Fibroblast of villous mesenchyme (primary cell): ENCODE measurements at places on chromosomes 11 and 22. TPM values are rescaled to one million over a fixed set of nuclear protein-coding genes. Genes with fewer than 3 reads are reported as not detected.
A peak's percentile ranks its signal among the peaks of the same experiment; 100 is the strongest.

MS4A6A gene
- total RNA-seq = not detected in 2 replicates

FAM227A gene
- total RNA-seq = 1.3 and 1.9 TPM in 2 replicates

TUB gene
- total RNA-seq = 1.9 and 5.2 TPM in 2 replicates

KCNQ1OT1 gene
- 6.0 and 6.1 TPM in 2 replicates for total RNA-seq

DNA sequence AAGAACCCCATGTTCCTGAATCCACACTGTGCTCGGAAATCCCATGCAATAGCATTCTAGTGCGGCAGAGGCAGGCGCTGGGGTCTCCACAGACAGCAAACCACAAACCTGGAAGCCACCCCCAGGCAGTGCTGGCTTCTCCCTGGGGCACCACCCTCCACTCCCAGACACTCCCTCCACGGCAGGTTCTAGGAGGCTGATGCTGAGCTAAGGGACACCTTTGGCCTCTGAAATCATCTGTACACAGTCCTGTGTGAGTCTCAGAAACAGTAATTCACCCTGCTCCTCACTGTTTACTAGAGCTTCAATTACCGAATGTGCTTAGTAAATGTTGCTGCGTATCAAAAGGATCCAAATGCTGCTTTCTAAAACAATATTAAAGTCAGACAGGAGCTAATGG, 129.3 kb downstream of the EFCAB6 start:
- no peak for DNase-seq

- DNase-seq = no peak
Measured at GRCh38 chr11:117441146-117441975, 113.7 kb downstream of the CEP164 start.

GRCh38 chr11:62472063-62472884, 53.4 kb downstream of the SCGB1A1 start:
- DNase-seq = peak; percentile 84

DNA sequence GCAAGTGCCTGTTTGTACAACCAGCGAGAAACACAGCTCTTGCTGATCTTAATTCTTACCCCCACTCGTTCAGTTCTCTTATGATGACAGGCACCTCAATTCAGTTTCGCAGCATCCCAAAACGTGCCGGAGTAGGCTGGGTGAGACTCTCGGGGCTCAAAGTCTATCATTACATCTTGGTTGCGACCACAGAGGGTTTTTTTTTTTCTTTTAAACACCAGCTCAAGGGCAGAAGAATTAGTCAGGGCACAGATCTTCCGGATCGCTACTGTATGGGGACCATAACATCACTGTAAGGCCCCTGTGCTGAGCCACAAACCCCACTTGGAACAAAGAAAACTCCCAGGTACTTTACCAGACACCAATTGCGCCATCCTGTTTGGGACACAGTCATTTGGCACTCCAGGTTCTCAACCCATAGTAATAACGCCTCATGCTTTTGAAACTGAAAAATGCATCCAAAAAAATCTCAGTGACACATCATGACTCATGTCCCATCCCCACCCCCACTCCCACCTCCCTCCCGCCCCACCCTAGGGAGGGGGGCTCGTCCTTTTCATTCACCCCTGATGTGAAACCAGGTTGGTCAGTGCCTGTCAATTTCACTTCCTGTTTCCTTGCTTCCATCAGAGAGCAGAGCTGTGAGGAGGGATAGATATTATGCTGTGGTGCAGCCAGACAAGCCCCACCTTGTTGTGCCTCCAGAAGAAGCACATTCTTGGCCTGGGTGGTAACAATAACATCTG, 41.0 kb upstream of the CD5 start:
- DNase-seq = no peak

DNA sequence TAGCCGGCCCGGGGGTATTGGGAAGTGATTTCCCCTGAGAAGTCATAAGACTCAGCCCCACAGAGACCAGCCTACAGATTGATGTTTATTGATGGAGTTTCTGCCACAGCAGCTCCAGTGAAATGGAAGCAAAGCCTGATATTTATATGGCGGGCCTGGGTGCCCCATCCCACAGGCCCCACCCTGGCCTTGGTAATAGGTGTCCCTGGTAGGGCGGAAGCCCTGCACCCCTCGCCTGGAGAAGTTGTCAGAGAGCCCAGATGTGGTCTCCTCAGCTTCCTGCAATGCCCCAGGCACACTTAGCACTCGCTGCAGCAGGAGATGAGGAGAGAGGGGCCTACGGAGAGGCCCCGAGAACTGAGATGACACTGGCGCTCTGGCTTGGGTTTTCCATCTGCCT, 107.4 kb downstream of the MORC2 start:
- DNase-seq = no peak

DNA sequence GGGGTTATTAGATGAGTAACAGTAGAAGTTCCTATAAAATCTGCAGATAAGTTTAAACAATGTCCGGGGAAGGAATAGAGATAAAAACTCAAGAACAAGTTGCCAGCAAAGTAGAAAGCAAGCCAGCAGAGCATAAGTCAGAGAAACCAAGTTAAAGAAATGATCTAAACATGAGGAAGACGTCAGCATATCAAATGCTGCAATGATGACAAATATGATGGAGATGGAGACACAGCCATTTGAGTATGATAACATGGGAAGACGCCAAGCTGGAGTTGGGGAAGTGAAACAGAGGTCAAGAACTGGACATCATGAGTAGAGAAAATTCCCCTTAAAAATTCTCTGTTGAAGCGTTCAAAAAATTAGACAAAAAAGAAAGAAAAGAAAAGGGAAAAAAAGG, 571.5 kb downstream of the CNTN5 start:
- peak; percentile 2 for DNase-seq

GRCh38 chr11:66546368-66546965, at the start of gene ACTN3:
Gene ACTN3, plus strand, starts transcription at chr11:66546903. Its CDS starts 35 bp downstream, at chr11:66546938.
- DNase-seq = peak; percentile 66

DNA sequence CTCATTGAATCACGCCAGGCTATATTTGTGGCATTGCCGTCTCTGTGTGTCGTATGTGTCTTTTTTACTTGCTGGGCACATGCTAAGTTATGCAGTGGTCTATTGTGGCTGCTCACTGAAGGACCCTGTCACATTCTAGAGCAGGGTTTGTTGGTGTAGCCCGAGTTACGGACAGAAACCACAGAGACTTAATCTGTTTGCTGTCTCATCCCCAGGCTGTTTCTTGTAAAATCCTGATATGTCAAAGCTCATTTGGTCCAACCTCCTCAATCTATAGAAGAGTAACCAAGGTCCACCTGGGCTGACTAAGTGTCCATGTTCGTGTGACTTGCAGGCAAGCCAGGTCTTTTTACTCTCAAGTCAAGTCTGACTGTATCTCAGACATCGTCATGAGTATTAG, 5.0 kb downstream of the DPF2 start:
- no peak for DNase-seq

DNA sequence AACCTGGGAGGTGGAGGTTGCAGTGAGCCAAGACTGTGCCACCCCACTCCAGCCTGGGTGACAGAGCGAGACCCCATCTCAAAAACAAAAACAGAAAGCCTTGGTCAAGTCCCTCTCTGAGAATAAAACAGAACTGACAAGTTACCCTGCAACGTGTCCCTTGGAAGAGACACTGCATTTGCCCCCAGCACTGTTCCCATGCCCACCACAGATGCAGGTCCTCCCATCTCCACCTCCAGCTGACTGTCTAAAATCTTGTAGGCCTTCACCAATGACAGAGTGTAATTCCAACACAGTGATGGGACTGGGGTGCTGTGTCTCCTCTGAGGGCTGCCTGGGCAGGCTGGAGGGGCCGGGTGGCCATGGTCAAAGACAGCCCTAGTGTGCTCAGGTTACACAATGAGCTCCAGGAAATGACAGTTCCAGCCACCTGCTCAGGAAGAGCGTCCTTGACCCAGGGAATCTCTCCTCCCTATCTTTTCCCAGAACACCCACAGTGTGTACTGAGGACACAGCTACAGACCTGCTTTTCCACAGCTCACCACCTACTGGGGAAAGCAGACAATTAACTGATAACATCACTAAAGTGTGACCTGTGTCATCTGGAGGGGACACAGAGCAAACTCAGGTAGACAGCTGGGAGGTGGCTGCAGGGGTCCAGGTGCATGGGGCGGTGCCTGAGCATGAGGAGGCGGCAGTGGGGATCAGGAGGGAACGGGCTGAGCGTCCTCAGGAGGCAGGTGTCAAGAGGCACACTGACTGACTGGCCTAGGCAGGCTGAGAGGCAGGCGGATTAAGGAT, 56.4 kb downstream of the ARFGAP3 start:
- DNase-seq = no peak

GRCh38 chr11:86741839-86742805, 58.2 kb upstream of the PRSS23 start:
- peak; percentile 79 for DNase-seq

- no peak for DNase-seq
Measured at GRCh38 chr11:128469220-128469619, 118.1 kb downstream of the ETS1 start.

DNA sequence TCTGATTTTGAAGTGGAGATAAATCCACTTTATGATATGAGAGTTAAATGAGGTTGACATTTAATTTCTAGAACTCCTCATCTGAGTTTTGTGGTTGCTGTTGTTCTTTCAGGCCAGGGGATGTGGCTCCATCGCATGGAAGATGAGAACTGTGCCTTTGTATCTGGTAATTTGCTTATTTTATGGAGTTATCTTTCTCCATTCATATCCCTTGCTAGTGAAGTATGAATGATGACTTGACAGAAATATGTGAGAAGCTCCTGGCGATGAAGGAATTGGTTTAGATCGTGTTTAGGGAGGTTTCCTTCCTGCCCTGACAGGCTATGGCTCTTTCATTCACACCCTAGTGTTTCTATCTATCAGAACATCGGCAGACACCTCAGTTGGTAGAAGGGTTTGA, 393.7 kb downstream of the ETS1 start:
- DNase-seq = no peak

DNA sequence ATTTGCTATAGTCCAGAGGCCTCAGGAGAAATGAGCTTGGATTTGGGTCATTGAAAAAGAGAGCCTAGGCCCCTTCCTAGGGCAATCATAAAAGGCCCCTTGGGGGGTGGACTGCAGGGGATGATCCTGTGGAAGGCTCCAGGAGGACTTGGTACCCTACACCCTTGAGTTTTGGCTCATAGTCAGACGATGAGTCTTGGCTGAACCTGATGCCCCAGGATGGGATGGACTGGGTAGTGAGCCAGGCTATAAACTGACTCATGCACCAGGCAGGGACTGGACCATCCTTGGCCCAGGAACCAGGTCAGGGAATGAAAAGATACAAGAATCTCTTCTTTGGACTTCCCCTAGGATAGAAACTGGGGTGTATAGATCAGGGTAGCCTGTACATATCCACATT, 54.2 kb downstream of the NAV2 start:
- DNase-seq = no peak

GRCh38 chr11:47001781-47002181, 65.2 kb downstream of the CSTPP1 start:
- no peak for DNase-seq

GRCh38 chr11:72627594-72628281, 46.5 kb downstream of the PDE2A start:
- no peak for DNase-seq

DNA sequence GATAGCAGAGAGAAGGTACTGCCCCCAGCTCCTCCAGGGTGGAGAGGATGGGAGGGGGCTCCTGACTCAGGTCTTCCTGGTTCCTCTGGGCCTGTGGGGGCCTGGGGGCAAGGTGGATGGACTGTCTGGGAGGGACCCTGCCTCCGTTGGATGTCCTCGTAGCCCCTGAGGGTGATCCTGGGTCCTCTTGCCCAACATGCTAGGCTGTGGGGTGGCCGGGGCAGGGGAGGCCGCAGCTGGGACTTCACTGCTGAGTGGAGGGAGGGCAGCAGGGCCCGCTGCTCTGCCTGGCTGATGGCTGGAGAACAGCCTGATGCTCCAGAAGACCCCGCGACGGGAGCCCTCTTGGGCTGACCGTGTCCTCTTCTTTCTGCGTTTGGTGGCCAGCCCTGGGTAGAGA, 13.4 kb downstream of the FRMD8 start:
- no peak for DNase-seq

GRCh38 chr11:64619811-64620380, 28.9 kb downstream of the SLC22A12 start:
- peak; percentile 42 for DNase-seq

DNA sequence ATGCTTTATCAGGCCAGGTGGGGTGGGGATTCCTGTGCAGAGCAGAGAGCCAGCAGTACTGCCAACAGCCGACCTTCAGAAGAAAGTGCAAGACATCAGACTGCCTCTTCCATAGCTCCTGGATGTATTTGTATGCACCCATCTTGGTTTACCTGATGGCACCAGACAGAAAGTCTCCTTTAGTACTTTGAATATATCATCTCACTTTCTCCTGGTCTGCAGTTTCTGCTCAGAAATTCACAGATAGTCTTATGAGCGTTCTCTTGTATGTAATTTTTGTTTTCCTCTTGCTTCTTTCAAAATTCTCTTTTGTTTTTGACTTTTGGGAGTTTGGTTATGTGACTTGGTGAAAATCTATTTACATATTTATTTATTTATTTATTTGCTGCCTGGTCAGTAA, 446.4 kb upstream of the CADM1 start:
- DNase-seq = no peak

DNA sequence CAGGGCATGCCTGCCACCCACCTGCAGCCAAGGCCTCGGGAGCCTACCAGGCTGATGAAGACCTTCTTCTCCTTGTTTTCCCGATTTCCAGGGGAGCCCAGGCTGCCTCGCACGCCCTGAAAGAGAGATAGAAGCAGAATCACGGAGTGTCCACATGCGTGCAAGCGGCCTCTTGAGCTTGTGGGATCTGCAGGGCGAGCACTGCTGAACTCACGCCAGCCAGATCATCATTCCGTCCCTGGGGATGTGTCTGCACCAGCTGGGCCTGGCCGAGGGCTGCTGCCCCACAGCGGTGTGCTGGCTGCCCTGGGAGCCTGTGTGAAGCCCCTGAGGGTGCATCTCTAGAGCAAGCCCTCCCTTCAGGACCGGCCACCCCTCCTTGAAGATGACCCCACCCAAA, 17.9 kb downstream of the USH1C start:
- DNase-seq = no peak

GRCh38 chr22:29520851-29521250, 32.7 kb downstream of the THOC5 start:
- peak; percentile 63 for DNase-seq

- DNase-seq = no peak
Measured at GRCh38 chr11:27649800-27650199, 50.5 kb downstream of the BDNF start.

DNA sequence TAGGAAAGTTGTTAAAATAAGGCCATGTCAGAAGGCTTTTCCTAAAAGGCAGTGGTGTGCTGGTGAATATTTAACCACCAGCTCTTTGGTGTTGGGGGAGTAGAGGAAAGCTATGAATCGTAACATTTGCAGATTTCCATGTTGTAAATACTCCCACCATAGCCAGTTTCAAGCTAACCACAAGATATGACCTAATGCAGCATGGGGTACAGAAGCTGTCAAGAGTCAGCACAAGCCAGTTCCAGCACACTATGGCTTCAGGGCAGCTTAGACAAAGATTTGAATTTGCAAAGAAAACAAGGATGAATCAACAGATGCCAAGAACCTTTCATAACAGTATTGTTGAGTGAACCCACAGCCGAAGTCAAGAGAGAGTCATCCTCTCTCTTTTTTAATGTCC, 40.0 kb downstream of the COMMD9 start:
- peak; percentile 91 for DNase-seq
